ENCODE measurements at places on chromosomes 3 and 15. TPM values are rescaled to one million over a fixed set of nuclear protein-coding genes. Genes with fewer than 3 reads are reported as not detected.

Gene C3orf70
- polyA plus RNA-seq = 9.9 TPM

Gene TM4SF4
- polyA plus RNA-seq = 1.9 TPM

Gene HDC
- 0.96 TPM for polyA plus RNA-seq

DNA sequence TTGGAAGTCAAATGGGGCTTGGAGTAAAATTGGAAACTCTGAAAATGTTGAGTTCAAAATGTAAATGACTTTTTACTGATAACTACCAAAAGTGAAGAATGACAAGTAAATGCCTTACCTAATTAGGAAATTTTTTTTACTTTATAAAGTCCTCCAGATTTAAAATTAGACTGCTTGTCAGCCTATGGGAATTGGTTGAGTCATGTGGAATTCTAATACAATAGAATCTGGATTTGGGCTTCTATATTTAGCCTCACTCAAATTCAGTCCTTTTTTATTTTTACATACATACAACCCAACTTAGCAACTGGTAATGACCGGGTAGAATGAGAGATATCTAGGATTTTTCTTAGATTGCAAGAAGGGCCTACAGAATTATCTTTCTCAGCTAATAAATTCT is 158.9 kb upstream of the CADPS start:
- DNase-seq = no peak

- no peak for DNase-seq
These were observed 340.7 kb upstream of the CBLB start for GRCh38 chr3:106209482-106209881.

DNA sequence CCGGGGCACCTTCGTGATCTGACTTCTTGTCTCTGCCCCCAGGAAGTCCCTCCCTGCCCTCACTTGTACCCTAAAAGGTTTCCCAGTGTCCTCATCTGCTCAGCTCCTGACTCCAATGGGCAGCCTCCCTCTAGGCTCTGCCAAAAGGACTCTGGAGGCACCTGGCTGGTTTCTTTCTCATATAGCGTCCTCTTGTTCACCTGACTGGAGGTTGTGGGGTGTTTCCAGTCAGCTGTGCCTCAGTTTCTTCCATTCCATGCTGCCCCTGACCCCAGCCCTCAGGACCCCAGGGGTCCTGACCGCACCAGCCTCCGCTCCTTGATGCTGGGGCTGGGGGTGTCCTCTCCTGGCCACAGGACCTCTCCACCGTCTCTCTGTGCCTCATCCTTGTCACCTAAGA is 2.5 kb downstream of the PRR23E start:
- no peak for DNase-seq

DNA sequence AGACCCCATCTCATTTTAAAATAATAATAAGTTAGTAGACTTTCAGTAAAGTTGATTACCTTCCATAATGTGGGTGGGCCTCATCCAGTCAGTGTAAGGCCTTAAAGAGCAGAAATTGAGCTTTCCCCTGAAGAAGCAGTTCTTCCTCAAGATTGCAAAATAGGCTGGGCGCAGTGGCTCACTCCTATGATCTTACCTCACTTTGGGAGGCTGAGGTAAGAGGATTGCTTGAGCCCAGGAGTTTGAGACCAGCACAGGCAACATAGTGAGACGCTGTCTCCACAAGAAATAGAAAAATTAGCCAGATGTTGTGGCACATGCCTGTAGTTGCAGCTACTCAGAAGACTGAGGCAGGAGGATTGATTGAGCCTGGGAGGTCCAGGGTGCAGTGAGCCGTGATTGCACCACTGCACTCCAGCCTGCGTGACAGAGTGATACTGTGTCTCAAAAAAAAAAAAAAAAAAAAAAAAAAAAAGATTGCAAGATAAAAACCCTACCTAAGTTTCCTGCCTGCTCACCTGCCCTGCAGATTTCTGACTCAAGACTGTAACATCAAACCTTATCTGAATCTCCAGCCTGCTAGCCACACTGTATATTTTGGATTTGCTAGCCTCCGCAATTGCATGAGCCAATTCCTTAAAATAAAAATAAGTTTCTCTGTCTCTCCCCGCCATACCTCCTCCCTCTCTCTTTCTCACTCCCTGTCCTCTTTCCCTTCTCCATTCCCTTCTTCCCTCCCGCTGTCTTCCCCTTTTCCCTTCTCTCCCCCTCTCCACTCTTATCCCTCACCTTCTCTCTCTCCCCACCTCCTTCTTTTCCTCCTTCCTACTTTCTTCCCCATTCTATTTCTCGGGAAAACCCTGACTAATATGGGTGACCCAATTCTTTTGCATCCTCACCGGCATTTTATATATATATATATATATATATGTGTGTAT is 16.9 kb downstream of the KLHL18 start:
- DNase-seq = no peak

GRCh38 chr3:119681279-119681678 is 4.1 kb upstream of the COX17 start:
- DNase-seq = peak; percentile 14

DNA sequence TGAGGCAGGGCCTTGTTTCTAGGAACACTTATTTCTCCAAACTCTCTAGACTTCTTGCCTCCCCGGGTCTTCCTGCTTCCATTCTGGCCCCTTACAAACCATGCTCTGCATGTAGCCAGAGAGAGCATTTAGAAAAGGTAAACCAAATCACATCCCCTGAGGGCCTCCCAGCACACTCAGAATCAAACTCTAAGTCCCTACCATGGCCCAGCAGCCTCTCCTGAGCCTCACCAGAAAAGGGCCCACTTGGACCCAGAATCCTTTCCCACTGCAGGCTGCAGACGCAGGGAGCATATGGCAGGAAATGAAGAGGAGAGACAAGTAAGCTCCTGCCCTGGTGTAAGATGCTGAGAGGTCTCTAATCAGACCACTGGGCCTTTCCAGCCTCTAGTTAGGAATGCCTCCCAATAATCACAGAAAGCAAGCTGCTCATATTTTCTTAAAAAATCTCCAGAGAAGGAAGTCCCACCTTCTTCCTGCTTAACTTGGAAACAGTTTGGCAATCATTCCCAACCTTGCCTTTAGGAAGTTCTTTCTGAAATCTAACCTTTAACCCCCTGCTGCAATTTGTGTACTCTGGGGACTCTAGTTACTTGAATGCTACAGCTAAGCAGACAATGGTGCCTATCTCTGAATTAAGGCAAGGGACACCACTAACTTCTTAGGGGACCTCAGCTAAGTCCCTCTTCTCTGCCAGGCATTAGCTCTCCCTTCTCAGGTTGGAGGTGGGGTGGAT is 4.2 kb downstream of the AMOTL2 start:
- no peak for DNase-seq

All from left kidney (tissue), 8 donors.